Mucosa of descending colon (tissue), 3 donors: ENCODE measurements at places on chromosomes 4 and X. TPM values are rescaled to one million over a fixed set of nuclear protein-coding genes. Genes with fewer than 3 reads are reported as not detected.

TMSB15A gene
- total RNA-seq, result 0.47 TPM

GRPR gene
- total RNA-seq, result not detected

EGF gene
- 1.6 TPM for total RNA-seq

UGT2B17 gene
- 703 TPM for total RNA-seq

ALB gene
- total RNA-seq, result 8.2 TPM

DUX4 gene
- total RNA-seq, result not detected

F8A3 gene
- total RNA-seq, result 5.0 TPM

ERAS gene
- 0.38 TPM for total RNA-seq

DMRTC1 gene
- not detected for total RNA-seq

ITM2A gene
- total RNA-seq, result 36.0 TPM

MAGEA2 gene
- not detected for total RNA-seq
